ENCODE measurements at places on chromosomes 7 and 10. TPM values are rescaled to one million over a fixed set of nuclear protein-coding genes. Genes with fewer than 3 reads are reported as not detected.

DNA sequence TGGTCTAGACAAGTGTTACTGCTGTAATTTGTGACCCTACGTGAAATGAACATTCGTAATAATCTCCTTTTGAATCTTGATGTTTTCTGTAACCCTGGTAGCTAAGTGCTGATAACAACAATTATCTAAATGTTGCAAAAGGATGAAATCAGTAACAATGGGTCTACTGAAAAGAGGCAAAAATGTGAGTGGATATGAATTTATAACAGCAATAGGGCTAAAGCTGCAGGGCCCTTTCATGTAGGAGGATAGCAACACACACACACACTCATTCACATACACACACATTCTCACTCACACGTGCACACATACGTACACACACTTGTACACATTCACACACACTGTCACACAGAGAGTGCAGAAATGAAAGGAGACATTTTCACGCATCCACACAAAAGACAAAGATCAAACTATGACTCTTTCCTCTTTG is 200.8 kb upstream of the NEBL start:
- no peaks in the 10 kb centered on the region for H3K4me1 ChIP-seq
- H3K27ac ChIP-seq, result no peak overlapping the region
- H3K4me3 ChIP-seq, result no peak overlapping the region

DNA sequence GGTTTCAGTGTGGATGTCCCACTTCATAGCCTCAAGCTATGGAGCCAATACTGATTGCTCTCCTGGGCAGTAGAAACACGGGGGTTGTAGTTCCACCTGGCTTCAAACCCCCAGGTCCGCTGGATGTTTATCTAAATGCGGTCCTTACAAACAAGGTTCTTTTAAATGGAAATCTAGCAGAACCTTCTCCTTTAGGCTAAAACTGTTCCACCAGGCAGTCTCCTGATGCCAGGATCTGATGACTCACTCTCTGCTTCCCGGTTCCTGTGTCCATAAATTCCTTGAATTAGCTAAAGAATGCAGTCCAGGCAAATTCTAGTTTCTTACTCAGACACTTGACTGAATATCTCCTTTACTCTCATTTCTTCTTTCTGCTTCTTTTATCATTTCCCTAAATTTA is 108.4 kb upstream of the FAM3C start:
- peaks cover 23% of the 10 kb centered on the region for H3K36me3 ChIP-seq
- peaks cover 4% of the 10 kb centered on the region for H3K27me3 ChIP-seq
- H3K4me3 ChIP-seq, result no peak overlapping the region
- H3K27ac ChIP-seq, result no peak overlapping the region
- DNase-seq, result no peak
- H3K4me1 ChIP-seq, result peaks cover 9% of the 10 kb centered on the region

DNA sequence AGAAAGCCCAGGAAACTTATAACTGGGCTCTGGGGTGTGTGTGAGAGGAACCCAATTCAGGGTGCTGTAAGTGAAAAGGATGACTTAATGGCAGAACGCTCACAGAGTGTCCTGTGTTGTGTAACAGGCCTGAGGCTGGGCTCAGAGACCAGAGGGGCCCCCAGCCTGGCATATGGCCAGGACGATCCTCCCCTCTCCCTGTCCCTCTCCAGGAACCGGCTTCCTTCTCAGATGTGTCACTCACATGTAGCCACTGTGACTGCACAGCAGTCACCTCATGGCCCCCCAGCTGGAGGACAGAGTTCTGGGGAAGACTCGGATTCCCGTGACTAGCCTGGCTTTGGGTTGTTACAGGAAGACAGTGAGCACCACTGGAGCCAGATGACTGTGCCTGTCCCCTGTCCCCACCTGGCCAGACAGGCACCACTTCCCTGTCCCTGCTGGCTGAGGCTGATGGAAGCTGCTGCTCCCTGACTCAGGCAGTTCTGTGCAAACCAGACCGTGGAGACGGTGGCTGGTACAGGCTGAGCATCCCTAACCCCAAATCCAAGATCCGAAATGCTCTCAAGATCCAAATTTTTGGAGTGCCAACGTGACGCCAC is 220.5 kb downstream of the MLLT10 start:
- H3K27ac ChIP-seq, result no peak overlapping the region
- no peaks in the 10 kb centered on the region for H3K4me1 ChIP-seq
- no peak overlapping the region for H3K4me3 ChIP-seq
- H3K36me3 ChIP-seq, result peaks cover 6% of the 10 kb centered on the region
- H3K27me3 ChIP-seq, result no peaks in the 10 kb centered on the region

GRCh38 chr7:130134106-130134636 is 63.8 kb downstream of the KLHDC10 start:
- H3K4me3 ChIP-seq, result no peak overlapping the region
- H3K27ac ChIP-seq, result no peak overlapping the region
- peaks cover 44% of the 10 kb centered on the region for H3K36me3 ChIP-seq
- no peaks in the 10 kb centered on the region for H3K27me3 ChIP-seq
- no peak for DNase-seq
- peaks cover 17% of the 10 kb centered on the region for H3K4me1 ChIP-seq

The TPST1 gene
- 0.28 TPM for total RNA-seq

All from activated CD4-positive, alpha-beta memory T cell treated with anti-CD3 and anti-CD28 coated beads, Interleukin-2, amount 10 ng/mL, durations not matched to agents 7 days and 5 days (primary cell).